ENCODE measurements at places on chromosomes 7 and 10.

DNA sequence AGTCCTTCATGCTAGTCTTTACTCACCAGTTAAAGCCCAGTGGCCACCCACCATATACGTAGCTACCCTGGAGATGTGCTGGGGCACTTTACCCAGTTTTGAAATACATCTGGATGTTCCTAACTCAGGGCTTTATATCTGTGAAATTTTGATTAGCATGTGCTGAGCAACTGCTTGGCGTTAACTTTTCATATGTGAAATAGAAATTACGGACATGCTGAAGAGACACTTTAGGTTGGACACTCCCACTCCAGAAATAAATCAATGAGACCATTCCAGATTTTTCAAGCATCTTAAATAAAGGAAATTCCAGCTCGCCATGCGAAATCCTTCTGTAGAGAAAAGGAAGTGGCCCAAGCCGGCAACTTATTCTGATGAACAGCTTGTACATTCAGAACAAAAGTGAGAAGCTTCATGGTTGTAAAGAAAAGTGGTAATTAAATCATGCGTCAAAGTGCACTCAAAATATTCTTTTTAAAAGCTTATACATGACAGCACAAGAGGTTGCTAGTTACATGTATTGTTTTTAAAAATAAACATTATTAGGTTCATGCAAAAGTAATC, 153.5 kb upstream of the ITGB1 start:
- no peak for DNase-seq

- no peak for DNase-seq
These were observed 243.7 kb upstream of the PRKCQ start for GRCh38 chr10:6823770-6824169.

GRCh38 chr10:13816195-13816925, 229.6 kb downstream of the PRPF18 start:
- DNase-seq = no peak

DNA sequence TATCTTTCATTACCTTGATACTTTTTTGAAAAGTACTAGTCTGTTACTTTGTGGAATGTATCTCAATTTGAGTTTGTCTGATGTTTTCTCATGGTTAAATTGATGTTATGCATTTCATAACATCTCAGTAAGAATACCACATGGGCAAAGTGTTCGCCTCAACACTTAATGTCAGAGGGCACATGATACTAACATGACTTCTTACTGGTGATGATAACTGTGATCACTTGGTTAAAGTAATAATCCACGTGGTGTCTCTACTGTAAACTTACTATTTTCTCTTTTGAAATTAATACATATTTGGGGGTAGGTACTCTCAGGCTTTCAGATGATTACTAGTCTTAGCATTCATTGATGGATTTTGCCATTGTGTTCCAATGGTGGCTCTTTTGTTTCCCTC, 2.2 kb downstream of the SDHAF3 start:
- DNase-seq = no peak

- no peak for DNase-seq
These were observed 1396.8 kb downstream of the GATA3 start for GRCh38 chr10:9451211-9451773.

DNA sequence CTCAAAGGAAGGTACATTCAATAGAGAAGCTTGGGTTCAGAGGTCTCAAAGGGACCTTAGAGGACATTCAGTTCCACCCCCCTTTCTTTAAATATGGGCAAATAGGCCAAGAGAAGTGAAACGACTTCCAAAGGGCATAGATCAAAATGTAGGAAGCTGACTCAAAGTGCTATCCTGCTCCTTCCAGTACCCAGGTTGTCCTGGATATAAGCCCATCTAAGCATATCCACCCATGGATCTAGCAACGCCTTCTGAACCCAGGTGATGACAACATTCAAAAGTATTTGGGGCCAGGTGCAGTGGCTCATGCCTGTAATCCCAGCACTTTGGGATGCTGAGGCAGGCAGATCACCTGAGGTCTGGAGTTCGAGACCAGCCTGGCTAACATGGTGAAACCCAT, 5.3 kb downstream of the ATXN7L1 start:
- no peak for DNase-seq

DNA sequence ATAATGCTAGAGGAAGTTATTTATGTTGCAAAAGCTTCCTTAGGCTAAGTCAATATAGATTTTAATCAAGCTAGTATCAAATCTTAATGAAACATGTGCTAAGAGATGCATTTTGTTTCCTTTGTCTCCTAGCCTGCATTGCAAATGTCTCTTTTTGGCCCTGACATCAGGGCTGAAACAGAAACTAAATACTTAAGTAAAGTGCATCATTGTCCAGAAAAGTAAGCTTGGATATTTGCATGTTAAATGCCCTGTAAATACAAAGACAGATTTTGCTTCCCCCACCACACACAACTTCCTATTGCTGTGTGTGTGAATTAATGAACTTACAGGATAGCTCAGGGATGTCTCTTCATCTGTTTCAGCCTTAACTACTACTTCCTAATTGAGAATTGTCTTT, 10.0 kb upstream of the STAMBPL1 start:
- DNase-seq = no peak

GRCh38 chr7:28104041-28104541, 76.5 kb downstream of the JAZF1 start:
- DNase-seq = no peak

DNA sequence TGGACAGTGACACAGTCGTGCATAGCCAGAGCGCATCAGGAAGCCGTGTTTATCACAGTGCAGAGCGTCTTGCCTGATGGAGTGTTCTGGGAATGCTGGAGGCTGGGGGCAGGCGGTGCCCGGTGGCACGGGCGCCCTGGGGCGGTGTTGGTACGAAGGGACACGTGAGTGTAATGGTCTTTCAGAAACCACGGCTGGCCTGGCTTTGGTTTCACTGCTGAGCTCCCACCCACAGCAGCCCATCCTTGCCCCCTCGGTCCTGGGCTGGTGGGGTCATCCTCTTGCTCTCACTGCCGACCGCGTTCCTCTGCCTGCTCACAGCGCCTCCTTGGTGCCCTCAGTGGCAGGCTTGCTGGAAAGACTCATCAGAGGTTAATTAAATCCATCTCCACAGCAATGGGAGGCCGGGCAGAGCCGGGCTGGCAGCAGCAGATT, 50.6 kb downstream of the NKX6-2 start:
- DNase-seq = no peak

DNA sequence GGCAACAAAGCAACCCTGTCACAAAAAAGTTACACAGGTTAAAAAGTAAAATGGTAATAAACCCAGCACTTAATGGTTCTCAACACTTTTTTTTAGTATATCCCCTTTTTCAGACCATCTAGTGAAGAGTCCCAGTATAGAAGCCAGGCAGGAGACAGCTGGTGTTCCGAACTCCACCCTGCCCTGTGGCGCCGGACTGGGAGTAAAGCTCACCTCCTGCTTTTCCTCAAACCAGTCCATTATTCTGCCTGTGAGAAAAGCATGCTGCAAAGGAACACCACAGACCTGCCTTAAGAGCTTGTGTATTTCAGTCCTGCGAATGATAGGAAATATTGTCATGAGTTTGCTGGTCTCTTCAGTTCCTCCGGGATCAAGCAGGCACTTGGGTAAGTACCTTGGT, 81.0 kb downstream of the EZH2 start:
- DNase-seq = no peak

DNA sequence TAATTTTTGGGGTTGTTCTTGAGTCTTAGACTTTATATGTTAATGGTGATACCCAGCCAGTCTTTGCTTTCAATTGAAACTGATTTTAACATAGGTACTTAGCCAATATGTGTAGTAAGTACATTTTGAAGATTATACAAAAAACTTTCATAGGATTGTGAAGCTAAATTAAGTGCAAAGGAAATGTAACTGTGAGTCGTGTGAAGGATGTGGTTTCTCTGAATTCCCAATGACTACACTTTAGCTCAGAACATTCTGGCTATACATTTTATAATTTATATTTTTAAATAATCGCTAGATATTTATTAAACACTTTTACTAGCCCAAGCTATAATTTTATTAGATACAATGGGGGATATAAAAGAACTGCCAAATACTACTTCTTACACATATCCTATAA, 359.3 kb downstream of the PCLO start:
- no peak for DNase-seq

- DNase-seq = no peak
These were observed 22.2 kb downstream of the FRMPD2 start for GRCh38 chr10:48252354-48252650.

- no peak for DNase-seq
These were observed 14.9 kb downstream of the GET4 start for GRCh38 chr7:891291-891690.

GRCh38 chr10:15813415-15813814, 46.9 kb downstream of the MINDY3 start:
- no peak for DNase-seq

DNA sequence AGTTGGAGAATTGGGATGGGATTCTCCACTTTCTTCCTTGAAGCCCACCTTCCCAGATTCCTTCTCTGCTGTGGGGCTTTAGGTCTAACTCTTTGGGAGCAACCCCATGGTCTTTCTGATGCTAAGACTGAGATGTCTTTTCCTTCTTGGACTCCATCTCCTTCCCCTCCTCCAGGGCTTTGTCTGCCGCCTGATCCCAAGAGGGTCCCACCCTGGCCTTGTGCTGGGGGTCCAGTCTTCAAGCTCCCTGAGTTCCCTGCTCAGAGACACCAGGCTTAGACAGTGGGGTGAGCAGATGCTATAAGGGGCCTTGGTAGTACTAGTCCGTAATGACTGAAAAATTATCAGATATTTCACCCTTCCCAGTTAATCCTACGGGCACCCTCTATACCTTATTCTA, 150.5 kb downstream of the PTPN20 start:
- no peak for DNase-seq

DNA sequence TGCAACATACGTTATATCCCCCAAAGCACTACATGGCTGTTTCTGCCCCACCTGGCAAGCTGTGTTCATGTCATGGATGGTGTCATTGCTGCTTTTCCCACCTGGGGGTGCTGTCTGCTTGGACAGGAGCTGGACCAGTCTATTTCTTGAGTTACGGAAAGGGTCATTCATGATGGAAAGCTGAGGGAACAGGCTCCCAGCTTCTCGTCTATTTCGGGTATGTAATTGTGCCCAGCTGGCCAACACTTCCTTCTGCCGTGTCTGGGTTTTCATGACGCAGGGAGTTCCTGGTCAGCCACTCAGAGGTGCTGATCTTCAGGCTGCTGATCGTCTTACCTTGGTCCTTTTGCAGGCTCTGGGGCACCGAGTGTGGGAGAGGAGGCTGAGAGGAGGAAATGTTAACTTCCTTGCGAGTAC, 8.6 kb downstream of the BTBD16 start:
- DNase-seq = no peak

- DNase-seq = no peak
These were observed 27.3 kb upstream of the SKAP2 start for GRCh38 chr7:26891400-26892350.

DNA sequence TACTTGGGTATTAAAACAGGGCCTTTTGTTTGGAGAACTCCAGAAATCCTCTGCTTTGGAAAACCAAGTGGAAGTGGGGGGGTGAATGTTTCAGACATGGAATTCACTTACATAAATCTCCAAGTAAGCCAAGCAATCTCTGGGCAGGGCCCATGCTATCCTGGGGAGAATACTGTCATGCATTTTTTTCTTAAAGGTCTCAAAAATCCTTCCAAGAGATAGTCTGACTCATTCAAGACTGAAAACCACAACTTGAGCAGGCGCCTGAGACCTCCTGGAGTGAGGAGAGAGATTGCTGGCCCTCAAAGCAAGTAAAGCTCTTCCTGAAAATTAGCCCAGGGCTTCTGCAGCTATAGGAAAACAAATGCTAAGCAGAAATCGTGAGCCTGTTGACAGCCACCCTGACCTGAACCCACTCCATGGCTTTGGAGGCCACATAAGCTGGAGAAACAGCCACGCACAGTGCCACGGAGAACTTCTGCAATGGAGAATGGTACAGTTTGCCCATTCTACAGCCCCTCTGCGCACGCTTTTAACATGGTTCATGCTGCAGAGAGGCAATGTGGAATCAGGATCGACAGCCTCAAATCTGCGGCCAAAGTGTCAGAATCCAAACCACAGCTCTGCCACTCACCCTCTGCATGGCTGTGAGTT, 203.1 kb upstream of the AUTS2 start:
- DNase-seq = no peak

DNA sequence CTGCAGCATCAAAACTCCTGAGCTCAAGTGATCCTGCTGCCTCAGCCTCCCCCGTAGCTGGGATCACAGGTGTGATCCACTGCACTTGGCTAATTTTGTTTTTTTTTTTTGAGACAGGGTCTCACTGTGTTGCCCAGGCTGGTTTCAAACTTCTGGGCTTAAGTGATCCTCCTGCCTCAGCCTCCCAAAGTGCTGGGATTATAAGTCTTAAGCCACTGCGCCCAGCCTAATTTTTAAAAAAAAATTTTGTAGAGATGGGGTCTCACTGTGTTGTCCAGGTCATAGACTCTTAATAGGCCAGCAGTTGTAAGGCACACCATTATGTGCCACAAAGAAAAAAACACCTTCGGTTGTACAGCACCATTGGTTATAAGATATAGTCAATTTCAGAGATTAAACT, 122.4 kb downstream of the MAPK8 start:
- no peak for DNase-seq

- no peak for DNase-seq
These were observed 326.4 kb downstream of the SFMBT2 start for GRCh38 chr10:7084280-7085005.

DNA sequence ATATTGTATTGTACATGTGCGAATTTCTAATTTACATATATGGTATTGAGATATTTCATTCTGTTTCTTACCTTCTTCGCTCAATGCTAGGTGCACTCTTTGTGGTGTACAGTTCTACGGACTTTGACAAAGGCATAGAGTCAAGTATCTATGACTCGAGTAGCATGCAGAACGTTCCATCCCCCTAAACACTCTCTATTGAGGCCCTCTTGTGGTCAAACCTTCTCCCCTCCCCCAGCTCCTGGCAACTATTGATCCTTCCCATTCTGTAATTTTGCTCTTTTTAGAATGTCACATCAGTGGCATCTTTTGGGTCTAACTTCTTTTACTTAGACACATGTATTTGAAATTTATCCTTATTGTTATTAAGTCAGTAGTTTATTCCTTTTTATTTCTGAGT, 30.7 kb upstream of the GDF10 start:
- DNase-seq = no peak

GRCh38 chr10:123140164-123140982, 4.6 kb downstream of the HMX3 start:
- DNase-seq = no peak

GRCh38 chr10:103816431-103816830, 38.9 kb downstream of the SH3PXD2A start:
- no peak for DNase-seq

- DNase-seq = no peak
These were observed 52.3 kb downstream of the FOXP2 start for GRCh38 chr7:114466917-114467316.

GRCh38 chr7:116588641-116589594, 64.1 kb downstream of the CAV1 start:
- DNase-seq = no peak

GRCh38 chr7:131007439-131008330, 273.7 kb upstream of the KLF14 start:
- DNase-seq = no peak

GRCh38 chr7:98284335-98285036, 3.0 kb downstream of the BRI3 start:
- no peak for DNase-seq

GRCh38 chr7:38142736-38143135, 35.3 kb upstream of the STARD3NL start:
- no peak for DNase-seq

GRCh38 chr10:32259551-32259950, 87.4 kb downstream of the EPC1 start:
- no peak for DNase-seq

GRCh38 chr7:138607216-138608126, 93.7 kb downstream of the SVOPL start:
- DNase-seq = no peak

- no peak for DNase-seq
These were observed 85.3 kb upstream of the RPA3 start for GRCh38 chr7:7803715-7804178.

- no peak for DNase-seq
These were observed 22.5 kb upstream of the GIMAP6 start for GRCh38 chr7:150654692-150655091.
